Muscle of arm (tissue), 14 donors: ENCODE measurements at places on chromosomes 1 and 21. TPM values are rescaled to one million over a fixed set of nuclear protein-coding genes. Genes with fewer than 3 reads are reported as not detected.

DNA sequence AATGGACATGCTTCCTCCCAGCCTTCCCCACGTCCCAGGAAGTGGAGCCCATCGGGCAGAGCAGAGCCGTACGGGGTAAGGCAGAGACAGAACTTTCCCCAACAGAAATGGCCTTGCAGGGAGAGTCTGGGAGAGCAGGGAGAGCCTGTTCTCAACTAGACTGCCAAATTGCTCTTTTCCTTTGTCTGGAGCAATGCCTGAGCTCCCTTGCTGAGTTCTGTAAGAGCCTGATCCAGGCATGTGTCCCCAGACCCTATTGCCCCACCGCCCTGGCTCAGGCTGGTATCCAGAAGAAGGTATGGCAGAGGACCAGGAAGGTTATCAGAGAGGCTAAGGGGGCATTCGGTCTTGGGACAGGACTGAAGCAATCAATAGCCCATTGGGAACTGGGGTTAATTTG, 79.9 kb downstream of the TMEM53 start:
- DNase-seq: no peak

GRCh38 chr21:42565206-42565810, 51.7 kb downstream of the SLC37A1 start:
- DNase-seq: no peak

DNA sequence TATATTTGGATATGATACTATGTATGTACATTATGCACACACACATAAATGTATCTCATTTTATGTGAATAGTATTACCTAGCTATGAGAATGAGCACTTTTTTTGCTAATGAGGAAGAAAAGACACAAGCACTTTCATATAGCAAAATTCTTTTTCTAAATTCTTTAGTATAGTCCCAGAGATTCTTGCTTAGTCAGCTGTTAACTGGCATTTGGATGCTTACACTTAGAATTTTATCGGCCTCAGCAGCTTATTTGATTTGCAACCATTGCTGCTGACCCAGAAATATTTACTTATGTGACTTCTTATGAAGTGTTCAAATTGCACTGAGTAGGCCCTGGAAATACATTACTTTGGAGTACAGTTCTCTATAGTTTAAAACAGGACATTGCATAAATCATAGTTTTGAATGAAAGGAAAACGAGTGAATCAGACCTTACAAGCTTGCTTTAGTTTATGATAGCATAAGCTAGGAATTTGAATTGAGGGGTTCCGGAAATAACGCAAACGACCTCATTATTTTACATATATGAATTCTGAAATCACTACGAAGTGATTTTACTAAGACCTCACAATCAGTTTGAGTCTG, 653.9 kb upstream of the NEGR1 start:
- no peak for DNase-seq

- DNase-seq: no peak
These were observed 1.6 kb upstream of the SH3BGRL3 start for GRCh38 chr1:26278303-26278702.

GRCh38 chr1:224447251-224447650, 12.7 kb upstream of the WDR26 start:
- DNase-seq: no peak

DNA sequence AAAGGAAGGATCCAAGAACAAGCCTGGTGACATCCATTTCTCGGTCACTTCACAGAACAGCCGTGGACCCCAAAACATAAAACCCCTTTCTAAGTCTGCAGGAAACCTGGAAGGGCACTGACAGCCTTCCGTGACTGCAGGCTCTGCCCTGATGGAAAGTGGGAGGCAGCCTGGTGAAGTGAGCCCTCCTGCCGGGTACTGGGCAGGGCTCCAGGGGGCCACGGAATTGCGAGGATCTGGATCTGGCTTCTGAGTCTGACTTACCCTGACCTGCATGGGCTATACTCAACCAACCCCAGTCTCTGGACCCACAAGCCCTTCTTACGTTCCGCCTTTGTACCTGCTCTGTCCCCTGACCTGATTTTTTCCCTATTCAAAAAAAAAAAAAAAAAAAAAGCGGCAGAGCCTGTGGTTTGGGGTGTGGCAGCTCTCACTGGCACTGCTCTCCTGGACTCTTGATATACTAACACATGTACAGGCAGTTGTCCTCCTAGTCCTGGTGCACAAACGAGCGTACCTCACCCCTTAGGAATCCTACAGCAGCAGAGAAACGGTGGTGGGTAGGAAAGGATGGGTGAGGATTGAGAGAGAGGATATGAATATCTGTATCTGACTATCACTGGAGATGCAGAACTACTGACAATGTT, 82.9 kb downstream of the BEND5 start:
- DNase-seq: no peak

- DNase-seq: no peak
These were observed 19.6 kb downstream of the SIPA1L2 start for GRCh38 chr1:232610192-232610901.

DNA sequence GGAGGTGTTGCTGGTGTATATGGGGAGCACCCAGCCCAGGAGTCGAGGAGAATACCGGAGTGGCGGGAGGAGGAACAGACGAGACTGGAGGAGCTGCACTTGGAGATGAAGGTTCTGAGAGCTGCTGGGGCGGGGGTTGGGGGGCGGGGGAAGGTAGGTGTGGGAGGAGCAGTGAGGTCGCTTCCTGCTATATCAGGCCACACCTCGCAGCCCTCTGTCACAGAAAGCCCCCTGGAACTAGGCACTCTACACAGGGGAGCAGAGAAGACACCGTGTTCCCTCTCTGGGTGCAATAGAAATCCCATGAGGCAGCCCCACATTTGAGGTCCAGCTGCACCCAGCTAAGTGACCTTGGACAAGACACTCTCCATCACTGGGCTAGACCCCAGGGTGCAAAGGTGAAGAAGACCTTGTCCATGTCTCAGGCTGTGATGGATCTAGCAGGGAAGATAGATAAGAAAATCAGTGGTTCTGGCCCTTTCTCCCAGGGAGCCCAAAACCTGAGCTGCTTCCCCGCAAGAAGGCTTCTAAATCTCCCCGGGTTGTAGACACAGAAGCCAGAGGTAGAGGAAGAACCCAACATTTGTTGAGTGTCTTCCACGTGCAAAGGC, 155.8 kb upstream of the EDN2 start:
- no peak for DNase-seq

DNA sequence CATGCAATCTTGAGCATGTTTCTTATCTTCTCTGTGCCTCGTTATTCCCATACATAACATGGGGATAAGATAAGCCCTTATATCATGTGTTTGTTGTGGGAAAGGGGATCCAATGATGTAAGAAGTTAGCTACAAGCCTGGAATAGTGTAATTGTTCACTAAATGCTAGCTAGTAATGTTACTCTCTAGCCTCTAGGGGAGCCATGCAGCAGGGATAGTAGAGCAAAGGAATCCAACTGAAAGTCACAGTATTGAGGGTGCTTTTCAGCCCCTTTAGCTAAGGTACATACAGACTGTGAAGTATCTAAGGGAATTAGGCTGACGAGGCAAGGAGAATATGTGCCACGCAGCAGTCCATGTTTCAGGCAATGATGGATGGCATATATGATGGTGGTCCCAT, 46.9 kb downstream of the IL23R start:
- no peak for DNase-seq

DNA sequence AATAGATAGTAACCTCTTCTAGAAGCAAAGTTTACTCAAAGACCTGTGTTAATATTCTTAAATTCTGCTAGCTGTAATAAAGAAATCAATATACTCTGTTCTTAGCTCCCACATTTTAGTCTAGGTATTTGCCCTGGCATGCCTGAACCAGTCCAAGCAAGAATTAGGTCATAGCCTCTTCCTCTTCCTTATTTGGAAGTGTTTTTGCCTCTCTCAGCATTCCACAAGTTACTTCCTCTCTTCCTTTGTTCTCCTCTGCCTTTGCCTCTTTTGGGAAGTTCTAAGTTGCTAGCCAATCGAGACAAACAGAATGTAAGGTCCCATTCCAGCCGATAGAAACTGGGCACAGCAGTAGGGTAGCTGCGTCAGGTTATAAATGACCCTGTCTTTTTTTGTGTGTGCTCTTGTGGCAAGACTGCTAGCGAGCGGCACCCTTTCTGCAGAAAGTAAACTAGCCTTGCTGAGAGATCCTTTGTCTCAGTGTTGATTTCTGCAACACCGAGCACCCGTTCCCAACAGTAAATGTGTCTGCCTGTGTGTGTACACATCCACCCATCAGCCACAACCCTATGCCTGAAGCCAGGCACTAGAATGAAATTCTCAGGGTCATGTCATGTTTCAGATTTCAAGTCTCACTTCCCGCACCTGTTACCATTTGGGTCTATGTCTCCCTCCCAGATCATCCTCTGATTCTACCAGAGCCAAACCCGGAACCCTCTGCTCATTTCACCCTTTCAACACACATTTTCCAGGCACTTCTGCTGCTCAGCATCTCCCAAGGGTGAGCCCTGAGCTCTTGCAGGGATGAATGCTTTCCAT, 37.5 kb downstream of the LRRC3 start:
- no peak for DNase-seq

DNA sequence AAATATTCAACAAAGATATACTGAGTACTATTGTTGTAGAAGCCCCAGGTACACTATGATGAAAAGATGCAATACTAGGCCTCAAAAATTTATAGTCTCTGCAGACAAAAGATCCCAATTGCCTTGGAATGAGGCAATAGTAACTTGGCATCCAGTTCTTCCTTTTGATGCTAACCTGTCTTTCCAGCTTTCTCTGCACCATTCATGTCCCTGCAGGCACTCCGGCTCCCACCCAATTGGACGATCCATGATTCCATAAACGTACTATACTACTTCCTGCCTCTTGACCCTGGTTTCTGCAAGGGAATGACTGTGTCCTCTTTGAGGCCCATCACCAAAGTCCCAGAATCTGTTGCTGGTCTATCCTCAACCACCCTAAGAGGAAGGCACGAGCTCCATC, 8.0 kb upstream of the TAGLN2 start:
- DNase-seq: no peak

- DNase-seq: no peak
These were observed 44.5 kb downstream of the DMRTA2 start for GRCh38 chr1:50378770-50379169.

DNA sequence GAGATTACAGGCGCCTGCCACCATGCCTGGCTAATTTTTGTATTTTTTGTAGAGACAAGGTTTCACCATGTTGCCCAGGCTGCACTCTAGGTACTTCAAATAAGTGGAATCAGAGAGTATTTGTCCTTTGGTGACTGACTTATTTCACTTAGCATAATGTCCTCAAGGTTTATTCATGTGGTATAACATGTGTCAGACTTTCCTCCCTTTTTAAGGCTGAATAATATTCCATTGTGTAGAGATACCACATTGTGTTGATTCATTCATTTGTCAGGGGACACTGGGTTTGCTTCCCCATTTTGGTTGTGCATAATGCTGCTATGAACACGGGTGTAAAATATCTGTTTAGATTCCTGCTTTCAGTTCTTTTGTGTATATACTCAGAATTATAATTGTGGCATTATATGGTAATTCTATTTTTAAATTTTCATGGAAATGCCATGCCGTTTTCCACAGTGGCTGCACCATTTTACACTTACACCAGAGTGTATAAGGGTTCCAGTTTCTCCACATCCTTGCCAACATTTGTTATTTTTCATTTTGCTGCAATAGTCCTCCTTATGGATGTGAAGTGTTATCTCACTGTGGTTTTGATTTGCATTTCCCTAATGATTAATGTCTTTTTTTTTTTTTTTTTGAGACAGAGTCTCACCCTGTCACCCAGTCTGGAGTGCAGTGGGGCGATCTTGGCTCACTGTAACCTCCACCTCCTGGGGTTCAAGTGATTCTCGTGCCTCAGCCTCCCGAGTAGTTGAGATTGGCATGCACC, 35.1 kb downstream of the IL6R start:
- DNase-seq: no peak

- no peak for DNase-seq
These were observed 10.1 kb upstream of the NTPCR start for GRCh38 chr1:232940262-232940661.

DNA sequence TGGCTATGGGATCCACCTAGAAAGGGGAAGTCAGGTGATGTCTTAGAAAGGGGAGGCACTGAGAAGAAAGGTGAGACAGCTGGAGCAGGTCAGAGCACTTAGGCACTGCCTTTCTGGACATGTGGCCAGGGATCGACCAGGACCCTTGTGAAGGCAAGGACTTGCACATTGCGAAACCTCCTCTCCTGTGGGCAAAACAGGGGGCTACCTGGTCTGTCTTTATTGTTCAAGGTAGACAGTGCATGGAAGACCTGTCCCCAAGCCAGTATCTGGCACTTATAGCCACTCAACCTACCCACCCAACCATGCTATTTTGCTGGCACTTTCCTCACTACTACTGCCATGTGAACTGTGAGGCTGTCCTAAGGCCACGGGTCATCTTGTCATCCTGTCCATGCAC, 67.2 kb downstream of the NAV1 start:
- DNase-seq: no peak

The ARHGEF10L gene
- 16.6 TPM for polyA plus RNA-seq

The TMEM82 gene
- not detected for polyA plus RNA-seq

The RUNX1 gene
- 3.6 TPM for polyA plus RNA-seq

The GJC2 gene
- polyA plus RNA-seq: 0.82 TPM

The LY9 gene
- not detected for polyA plus RNA-seq

The FAAH gene
- polyA plus RNA-seq: 13.0 TPM
